ENCODE measurements at places on chromosomes 5 and 9.
A peak's percentile ranks its signal among the peaks of the same experiment; 100 is the strongest.

GRCh38 chr5:91182763-91183162 lies 200.4 kb downstream of the ARRDC3 start:
- no peak for DNase-seq

- DNase-seq = no peak
These were observed 51.1 kb downstream of the CCDC192 start for GRCh38 chr5:127754259-127754658.

DNA sequence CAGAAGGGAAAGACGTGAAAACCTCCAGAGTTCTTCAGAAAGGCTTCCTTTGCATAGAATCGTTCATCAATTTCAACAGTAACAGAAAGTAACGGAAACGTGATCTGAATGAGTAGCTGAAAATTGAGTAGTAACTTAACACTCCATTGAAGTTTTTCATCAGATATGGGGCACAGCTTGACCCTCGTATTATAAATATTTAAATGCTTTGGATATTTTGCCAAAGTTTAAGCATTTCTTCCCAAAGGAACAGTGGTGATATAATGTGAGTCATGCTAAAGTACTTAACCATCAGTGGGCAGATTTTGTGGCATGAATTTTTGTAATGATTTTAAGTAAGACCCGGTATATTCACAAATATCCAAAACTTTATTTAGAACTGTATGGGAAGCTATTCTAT lies 67.4 kb upstream of the ADAMTS19 start:
- no peak for DNase-seq

GRCh38 chr5:135013947-135014570 lies 20.0 kb downstream of the PITX1 start:
- no peak for DNase-seq

DNA sequence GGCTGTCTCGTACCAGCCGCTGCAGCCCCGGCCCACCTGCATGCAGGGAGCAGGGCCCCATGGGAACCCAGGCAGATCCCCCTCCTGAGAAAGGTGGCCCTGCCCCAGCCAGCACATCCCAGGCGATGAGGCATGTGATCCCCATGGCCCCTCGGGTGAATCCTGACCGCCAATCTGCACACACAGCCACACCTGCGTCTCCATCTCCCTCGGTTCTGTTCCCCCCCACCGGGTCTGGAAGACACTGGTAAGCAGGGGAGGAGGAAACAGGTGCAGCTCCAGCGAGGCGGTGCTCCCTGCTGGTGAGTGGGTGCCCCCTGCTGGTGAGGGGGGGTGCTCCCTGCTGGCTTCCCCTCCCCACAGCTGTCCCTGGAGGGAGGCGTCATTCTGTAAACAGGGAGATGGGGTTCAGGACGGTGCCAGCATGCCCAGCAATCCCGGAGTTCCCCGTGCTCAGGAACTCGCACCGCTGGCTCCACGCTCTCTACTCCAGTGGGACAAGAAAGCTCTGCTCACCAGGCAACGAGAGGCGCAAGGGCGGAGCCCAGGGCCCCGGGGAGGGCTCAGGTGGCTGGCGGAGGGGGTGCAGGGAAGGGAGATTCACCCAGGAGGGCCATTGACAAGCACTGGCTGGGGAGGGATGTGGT lies 28.4 kb upstream of the SLC12A7 start:
- DNase-seq = no peak

DNA sequence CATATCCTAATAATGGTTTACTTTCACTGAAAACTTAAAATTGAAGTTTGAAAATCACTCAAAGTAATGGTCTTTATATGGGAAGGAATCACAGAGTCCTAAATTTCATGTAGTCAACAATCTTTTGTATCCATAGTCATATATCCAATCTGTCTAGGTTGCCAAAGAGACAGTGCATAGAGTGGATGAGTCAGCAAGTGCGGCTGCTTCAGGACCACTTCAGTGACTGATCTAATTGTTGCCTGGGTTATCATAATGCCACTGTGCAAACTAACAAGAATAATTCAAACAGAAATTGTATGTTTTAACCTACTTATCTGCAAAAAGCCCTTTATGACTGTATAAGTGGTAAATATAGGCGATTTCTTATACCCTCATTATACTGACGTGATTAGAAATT lies 211.3 kb upstream of the PRR16 start:
- no peak for DNase-seq

DNA sequence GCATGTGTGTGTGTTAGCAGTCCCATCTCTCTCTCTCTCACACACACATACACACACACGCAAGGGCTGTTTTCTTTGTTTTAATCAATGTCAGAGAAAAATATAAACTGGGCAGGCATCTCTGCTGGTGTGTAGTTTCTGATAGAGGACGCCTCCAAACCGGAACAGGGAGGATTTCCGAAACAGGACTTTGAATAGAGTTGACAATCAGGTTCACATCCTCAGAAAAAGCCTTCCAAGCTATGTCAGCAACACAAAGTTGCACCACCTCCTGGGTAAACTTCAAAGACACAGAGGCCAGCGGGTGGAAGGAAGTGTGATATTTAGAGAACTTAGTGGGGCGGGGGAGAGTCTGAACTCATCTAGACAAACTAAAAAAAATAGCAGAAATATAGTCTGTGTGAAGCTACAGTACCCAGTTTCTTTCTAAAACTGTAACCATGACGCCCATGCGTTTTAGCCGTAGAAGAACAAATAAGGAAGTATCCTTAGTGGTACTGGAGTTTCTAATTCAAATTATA lies 1.2 kb downstream of the ST8SIA4 start:
- peak; percentile 33 for DNase-seq

DNA sequence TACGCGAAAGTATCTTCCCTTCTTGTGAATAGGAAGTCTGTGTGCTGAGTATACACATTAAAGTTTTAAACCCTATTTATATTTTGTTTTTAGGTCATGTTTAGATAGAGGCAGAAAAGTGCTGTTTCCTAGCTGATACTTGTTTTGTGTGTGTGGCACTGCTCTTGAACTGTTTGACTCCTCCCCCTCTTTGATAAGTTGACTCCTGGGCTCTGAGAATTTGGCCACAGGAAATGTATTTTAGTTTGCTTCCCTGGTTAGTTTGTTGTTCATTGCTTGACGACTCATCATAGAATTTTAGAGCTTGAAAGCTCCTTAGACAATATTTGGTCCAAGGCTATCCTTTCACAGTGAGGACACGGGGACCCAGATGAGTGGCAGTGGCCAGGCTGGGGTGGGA lies 2.0 kb upstream of the CDC14B start:
- DNase-seq = no peak

DNA sequence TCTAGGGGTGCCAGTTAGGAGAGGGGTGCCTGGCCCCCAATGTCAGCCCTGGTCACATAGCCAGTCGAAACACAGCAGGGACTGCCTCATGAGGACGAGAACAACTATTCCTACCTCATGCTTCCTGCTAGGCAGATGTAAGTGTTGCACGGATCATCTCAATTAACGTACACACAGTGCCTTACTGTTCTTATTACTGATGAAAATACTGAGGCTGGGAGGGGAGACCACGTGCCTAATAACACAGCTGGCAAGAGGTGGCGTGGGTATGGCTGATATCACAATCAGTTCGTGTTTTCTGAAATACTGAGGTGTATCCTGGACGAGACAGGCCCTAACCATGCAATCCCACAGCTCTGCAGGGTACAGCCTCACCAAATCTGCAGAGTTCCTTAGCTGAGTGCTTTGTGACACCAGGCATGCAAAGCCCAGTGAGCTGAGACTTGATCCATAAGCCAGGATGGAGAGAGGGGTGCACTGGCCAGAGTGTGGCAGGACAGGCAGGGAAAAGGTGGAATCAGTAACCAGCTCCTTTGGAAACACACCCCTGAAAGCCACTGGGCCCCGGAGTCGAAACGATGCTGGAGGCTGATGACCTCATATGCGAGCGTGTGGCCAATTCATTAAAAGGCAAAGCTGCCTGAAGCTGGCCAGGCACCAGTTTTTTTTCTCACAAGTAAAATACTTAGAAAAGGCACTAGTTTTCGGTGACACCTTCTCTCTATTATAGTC lies 63.9 kb downstream of the PRRT1B start:
- DNase-seq = no peak

- DNase-seq = no peak
These were observed 53.5 kb downstream of the ZFR start for GRCh38 chr5:32390819-32391591.

DNA sequence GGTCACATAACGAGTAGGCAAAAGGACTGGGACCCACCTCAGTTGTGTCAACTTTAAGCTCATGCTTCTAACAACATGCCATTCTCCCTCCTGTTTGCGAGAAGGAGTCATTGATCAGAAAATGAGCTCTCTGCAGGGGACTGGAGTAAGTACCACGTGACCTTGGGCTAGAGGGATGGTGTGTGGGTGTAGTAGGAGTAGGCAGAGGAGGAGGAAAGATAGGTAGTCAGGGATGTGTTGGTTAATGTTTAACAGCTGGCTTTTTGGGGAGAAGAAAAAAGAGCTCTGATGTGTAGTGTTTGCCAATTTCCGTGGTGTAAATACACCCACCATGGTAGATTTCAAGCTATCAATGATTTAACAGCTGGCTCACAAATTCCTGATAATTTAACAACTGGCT lies 160.3 kb upstream of the TBC1D2 start:
- DNase-seq = no peak

DNA sequence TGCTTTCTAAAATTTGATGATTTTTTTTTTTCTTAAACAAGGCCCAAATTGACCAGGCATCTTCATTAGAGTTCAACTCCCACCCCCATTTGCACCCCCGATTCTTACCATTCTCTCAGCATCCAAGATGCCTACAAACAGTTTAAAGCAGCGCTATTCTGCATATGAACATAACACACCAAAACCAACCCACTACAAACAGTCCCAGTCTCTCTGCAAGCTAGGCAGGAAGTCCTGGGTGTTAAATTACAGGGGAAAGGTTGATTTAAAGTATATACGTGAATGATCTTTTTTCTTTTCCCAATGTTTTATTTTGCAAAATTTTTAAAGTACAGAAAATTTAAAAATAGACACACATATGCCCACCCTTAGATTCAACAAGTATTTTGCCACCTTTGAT lies 127.0 kb downstream of the ADAMTS12 start:
- DNase-seq = no peak

GRCh38 chr5:91668261-91668660 lies 285.1 kb upstream of the ARRDC3 start:
- DNase-seq = no peak

- DNase-seq = no peak
These were observed 38.0 kb downstream of the ADAMTS16 start for GRCh38 chr5:5178136-5178535.

- DNase-seq = no peak
These were observed 606.6 kb downstream of the PRELID2 start for GRCh38 chr5:145228564-145228963.

- DNase-seq = no peak
These were observed 31.3 kb downstream of the GRAMD2B start for GRCh38 chr5:126454535-126454934.

DNA sequence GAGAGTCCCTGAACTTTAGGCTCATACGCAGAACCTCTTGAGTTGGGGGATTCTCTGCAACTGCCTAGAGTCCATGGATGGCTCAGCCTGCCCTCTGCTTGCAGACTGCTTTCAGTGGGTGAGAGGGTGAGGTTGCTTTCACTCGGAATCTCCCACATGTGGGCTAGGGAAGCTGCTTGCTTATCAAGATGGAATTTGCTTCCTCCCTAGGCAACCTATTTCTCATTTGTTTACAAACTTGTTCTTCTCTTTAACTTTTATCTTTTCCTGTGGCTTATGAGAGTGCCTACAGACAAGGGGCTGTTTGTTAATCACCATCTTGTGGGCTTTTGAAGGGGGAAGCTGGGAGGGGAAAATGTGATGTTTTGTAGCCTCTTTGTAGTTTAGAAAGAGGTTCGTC lies 10.0 kb downstream of the TLE4 start:
- DNase-seq = no peak

DNA sequence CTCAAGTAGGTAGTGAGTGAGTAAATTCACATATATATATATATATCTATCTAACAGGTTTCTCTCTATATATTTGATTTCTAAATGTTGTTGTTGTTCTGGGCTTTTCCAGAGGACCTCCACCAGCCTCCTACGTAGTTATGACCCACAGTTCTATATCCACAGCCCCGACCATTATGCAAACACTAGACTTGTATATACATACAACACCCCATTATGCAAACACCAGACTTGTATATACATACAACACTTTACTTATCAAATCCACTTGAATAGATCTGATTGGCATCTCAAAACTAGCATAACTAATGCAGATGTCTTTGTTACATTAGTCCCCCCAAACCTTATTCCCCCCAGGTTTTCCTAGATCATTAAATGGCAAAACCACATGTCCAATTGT lies 108.7 kb downstream of the JAKMIP2 start:
- DNase-seq = no peak

DNA sequence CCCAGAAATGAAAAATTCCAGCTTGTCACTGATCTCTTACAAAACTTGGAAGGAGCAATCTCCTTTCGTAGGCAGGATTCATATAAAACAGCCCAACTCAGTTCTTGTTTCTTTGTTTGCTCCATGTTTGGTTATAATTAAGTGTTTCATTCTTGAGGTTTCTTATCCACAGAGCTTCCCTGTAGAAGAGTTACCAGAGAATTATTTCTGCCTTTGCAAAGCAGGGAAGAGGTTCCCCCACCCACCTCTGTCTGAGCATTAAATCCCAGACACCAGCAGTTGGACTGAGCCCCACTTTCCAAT lies 34.1 kb upstream of the RAI14 start:
- no peak for DNase-seq

- DNase-seq = no peak
These were observed 366.7 kb downstream of the BRINP1 start for GRCh38 chr9:119002491-119002890.

DNA sequence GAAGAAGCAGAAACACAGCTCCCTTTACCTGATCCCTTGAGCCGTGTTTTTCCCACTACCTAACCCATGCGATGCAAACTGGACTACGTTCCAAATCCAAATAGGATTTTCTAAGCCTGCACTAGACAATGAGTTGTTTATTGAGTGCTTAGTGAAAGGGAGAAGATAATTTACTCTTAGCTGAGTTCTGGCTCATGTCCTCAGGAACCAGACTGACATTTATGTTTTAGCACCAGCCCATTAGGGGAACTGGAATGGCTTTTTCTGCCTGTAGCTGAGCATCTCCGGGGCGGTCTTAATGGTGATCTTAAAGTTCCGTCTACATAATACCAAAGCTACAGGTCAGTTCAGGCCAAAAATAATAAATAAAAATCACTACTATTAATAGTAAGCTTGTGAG lies 81.5 kb downstream of the SH3TC2 start:
- no peak for DNase-seq

GRCh38 chr9:76891279-76891678 lies 14.6 kb downstream of the PRUNE2 start:
- no peak for DNase-seq

- no peak for DNase-seq
These were observed 75.4 kb upstream of the ANKH start for GRCh38 chr5:14946815-14947620.

All from renal cortex interstitium (tissue), 15 donors.